ENCODE measurements at places on chromosomes 16 and 17.
A peak's percentile ranks its signal among the peaks of the same experiment; 100 is the strongest.

- DNase-seq: no peak
Observed at GRCh38 chr17:79570653-79571052, 40.2 kb downstream of the RBFOX3 start.

DNA sequence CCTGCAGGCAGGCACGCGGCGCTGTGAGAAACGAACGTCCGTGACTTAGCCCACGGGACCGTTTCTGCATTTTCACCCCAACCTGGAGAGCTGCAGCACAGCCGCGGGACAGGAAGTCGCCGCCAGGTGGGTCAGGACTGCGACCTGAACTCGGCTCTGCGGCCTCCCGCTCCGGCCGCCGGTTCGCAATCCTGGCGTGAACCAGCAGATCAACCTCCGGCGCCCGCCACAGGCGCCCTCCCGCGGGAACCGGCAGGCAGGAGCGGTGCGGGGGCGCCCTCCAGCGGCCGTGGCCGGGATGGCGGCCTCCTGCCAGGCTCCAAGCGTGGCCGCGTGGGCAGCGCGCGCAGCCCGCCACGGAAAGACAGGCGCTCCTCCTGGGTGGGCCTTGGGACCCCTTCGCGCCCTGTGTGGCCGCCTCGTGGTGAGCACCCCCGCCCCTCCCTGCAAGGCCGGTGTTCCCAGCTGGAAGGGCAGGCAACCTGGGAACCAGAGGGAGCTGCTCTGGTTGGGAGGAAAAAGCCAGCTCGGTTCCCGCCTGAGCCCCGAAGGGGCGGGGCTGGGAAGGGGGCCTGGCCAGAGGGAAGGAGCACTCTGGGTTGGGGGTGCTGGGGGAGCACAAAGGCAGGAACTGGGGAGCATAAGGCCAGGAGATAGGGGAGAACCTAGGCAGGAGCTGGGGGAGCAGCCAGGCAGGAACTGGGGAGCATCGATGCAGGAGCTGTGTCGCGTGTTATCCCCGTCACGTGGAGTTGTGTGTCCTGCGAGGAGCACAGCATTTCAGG lies 28.2 kb downstream of the ACTG1 start:
- DNase-seq: peak; percentile 98

GRCh38 chr17:19303367-19303776 lies 59.2 kb downstream of the B9D1 start:
- no peak for DNase-seq

GRCh38 chr17:38738007-38738662 lies 8.0 kb downstream of the CISD3 start:
- no peak for DNase-seq

DNA sequence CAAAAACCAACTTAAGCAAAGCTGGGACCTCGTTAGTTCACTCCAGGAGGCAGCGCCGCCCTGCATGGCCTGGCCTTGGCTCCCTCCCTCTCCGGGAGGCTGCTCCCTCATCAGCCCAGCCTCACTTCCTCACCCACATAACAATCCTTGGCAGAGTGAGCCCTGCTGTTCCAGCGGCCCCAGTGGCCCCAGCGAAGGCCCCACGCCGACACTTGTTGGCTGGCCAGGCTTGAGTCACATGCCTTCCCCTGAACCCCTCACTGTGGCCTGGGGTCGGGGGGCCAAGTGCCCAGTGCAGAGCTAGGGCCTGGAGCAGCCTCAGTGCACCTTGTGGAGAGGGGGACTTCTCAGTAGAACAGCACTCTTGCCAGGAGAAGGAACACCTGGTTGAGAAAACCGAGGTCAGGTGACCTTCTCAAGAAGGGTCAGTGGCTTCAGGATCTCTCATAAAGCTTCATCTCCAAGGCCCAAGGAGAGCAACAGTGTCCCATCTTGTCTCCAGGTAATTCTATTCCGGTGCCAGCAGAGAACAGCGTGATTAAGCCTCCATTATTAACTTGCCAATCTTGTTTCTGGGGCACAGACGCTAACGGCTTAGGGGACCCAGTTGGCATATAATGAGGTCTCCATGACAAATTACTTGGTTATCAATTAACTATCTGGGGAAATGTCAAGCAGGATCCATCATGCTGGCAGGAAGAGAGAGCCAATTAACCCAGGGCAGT lies 26.8 kb downstream of the ENDOV start:
- no peak for DNase-seq

- DNase-seq: no peak
Observed at GRCh38 chr17:31394544-31394943, 3.1 kb downstream of the RAB11FIP4 start.

DNA sequence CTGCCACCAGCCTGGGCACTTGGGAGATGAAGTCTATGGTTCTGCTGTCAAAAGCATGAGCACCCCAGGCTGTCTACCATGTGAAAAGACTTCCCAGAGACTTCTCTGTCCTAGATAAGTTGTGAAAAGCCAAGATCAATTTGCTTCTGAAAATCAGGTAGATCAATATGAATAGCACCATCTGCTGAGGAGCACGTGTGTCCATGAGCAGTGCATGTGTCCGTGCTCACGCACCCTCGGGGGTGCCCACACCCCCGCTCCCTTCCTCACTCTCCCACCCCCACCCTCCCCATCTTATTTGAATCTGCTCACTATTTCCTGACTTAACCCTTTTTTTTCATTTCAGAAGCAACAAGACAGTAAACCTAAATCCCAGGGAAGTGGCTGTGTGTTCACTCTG lies 238.3 kb upstream of the SDK2 start:
- no peak for DNase-seq

- DNase-seq: peak; percentile 87
Observed at GRCh38 chr17:81514739-81515529, 2.3 kb upstream of the ACTG1 start.

GRCh38 chr17:79444198-79444597 lies 166.7 kb downstream of the RBFOX3 start:
- no peak for DNase-seq

DNA sequence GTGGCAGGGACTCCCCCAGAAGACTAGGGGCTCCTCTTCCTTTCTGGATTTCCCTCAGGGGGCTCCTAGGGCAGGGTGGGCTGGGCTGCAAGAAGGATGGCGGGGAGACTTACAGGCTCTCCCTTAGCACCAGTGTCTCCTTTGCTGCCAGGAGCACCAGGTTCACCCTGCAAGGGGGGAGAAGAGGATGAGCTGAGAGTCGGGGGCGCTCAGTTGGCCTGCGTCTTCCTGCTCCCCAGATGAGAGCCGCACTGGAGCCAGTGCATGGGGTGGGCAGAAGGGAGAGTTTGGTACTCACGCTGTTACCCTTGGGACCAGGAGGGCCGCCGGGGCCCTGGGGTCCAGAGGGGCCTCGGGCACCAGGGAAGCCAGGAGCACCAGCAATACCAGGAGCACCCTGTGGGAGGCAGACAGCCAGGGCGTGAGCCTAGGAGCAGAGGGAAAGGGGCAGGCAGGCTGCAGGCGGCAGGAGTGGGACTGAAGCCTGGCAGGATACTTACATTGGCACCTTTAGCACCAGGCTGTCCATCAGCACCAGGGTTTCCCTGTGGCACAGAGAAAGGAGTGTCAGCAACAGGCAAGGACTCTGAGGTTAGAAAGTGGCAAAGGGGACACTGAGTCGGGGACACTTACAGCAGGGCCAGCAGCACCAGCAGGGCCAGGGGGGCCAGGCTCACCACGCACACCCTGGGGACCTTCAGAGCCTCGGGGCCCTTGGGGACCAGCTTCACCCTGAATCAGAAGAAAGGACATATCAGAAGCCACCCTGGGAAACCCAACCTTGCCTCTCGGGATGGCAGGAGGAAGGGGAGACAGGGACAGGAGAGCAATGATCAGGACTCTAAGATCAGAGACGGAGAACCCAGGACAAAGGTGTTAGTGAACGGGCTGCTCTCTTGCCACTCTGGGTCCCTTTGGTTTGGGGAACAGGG lies 6.2 kb downstream of the COL1A1 start:
- DNase-seq: no peak

DNA sequence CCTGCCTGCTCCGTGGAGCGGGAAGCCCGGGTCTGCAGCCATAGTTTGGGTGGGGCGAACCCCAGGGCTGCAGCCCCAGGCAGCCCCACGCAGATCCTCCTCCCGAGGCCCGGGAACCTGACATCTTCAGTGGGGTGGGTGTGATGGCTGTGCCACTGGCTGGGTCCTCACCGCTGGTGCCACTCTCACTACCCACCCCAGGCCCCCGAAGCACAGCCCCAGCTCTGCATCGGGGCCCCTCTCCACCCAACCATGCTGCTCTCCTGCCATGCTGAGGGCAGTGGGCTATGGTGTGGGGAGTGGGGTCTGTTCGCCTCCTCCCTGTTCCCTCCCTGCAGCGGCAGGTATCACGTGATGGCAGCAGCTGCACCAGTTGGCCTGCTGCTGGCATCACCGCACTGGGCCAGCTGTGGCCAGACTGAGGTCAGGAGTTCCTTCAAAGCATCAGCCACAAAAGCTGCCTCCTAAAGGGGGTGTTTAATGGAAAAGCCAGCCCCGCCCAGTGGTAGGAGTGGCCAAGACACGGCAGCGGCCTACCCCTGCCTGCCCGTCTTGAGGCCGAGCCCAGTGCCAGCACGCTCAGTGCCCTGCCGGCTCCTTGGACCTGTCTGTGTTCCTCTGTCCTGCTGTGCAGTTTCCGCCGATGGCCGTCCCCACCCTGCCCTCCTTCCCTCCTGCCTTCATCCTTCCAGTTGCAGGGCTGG lies 10.8 kb downstream of the KCTD5 start:
- no peak for DNase-seq

- no peak for DNase-seq
Observed at GRCh38 chr17:11245187-11245586, 4.2 kb downstream of the SHISA6 start.

DNA sequence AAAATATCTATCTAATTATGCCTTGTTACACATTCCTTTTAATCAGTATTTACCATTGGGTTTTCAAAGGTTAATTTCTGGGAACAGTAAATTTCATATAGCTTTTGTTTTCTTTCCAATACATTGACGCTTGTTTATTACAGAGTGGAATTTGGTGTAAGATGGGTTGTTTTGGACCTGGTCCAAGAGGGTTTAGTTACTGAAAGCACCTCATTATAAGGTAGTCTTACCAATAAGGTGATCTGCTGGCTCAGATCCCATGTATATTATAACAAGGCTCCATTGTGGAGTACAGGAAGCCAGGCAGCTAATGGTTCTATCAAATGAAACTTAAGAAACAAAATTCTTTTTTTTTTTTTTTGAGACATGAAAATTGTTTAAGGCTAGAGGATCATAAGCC lies 87.3 kb upstream of the NACA2 start:
- DNase-seq: no peak

GRCh38 chr17:72004611-72005331 lies 116.0 kb upstream of the SOX9 start:
- DNase-seq: no peak

- DNase-seq: peak; percentile 31
Observed at GRCh38 chr16:81004646-81005353, 1.9 kb downstream of the CMC2 start.

- DNase-seq: no peak
Observed at GRCh38 chr16:79204486-79204885, 396.1 kb downstream of the MAF start.

DNA sequence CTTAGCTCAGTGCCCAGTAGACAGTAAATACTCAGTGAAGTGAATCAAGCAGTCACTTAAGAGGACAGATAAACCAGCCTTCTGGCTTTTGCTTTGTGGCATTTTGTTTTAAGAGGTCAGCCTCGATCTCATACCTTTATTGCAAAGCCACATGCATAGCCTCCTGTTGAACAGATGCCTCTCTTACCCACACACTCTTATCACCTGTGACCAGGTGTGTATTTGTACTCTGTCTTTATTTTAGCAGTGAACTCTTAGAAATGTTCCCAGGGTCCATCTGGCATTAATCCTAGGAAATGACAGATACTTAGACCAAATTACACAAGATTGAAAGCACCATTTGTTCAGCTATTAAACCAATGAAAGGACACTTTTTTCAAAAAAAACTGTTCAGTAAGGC lies 1426.5 kb downstream of the CDH11 start:
- DNase-seq: no peak

DNA sequence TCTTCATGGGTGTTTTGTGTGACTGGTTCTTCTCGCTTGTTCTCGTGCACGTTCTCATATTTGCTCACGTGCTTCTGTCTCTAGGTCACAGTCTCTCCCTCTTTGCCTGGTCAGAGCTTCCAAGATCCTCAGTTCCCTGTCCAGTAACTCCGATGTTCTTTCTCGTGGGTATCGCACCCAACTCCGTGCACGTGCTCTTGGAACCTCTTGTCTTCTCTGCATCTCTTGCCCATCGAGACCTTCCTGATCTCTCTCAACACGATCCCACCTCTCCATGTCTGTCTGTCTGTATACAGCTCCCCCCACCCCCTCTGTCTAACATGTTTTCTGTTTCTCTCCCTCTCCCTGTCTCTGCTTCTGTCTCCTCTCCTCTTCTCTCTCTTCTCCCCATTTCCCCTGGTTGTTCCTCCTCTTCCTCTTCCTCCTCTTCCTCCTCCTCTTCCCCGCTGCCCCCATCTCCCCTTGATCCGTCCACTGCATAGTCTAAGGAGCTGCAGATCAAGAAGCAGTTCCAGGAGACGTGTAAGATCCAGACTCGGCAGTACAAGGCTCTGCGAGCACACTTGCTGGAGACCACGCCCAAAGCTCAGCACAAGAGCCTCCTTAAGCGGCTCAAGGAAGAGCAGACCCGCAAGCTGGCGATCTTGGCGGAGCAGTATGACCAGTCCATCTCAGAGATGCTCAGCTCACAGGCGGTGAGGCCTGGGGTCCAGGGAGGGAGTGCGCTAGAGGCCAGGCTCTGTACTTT lies 6.1 kb downstream of the HIRIP3 start:
- no peak for DNase-seq

GRCh38 chr16:22683258-22683657 lies 130.7 kb upstream of the HS3ST2 start:
- no peak for DNase-seq

GRCh38 chr17:42460371-42460770 lies 1.7 kb downstream of the ATP6V0A1 start:
- no peak for DNase-seq
